ENCODE measurements at places on chromosomes 12 and 14.
A peak's percentile ranks its signal among the peaks of the same experiment; 100 is the strongest.

DNA sequence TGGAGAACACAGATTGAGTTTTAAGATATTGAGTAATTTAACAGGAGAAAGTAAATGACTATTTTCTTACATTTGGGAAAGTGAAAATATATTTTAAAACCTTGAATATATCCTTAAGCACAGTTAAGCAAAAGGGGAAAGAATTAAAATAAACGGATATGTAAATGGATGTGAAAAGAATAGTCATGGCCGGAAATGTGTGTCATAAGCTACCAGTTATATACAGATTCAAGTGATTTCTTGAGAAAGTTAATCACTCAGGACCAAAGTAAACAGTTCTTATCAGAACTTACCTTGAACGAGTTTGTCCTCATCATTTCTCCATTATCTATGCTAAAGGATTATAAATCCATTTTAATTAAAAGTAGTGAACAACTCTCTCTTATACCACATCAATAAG, 33.4 kb downstream of the C12orf75 start:
- DNase-seq = no peak

DNA sequence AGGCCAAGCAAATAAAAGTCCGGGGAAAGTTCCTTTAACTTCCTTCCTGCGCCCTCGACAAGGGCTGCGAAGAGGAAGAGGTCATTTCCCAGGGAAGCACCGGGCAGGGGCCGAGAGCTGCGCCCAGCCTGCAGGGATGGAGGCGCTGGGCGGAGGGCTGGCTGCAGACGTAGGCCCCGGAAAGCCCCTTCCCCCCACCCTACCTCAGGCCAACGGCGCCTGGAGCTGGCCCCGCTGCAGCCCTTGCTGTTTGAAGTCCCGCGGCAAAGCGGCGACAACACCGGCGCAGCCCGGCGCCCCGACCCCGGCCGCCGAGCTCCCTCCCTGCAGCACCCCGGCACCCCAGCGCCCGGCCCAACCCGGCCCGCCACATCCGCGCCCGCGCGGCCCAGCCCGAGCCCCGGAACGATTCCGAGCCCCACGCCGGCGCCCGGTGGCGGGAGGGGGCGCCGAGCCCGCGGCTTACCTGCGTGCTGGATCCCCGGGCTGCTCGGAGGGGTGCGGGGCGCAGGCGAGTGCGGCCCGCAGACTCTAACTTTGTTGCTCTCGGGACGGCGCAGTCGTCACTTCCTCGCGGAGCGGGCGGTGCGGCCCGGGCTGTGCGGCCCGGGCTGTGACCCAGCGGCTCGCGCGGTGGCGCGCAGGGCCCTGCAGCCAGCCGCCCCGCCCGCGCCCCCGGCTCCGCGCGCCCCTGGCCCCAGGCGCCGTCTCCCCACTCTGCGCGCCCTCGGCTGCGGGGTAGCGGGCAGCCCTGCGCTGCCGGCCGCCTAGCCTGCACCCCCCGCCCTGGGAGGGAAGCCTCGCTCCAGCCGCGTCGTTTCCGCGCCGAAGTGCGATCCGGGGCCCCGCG, 64.8 kb upstream of the PTGR2 start:
- no peak for DNase-seq

GRCh38 chr12:52873832-52874572, 25.2 kb upstream of the KRT78 start:
- no peak for DNase-seq

GRCh38 chr12:1282670-1283315, 291.8 kb downstream of the ERC1 start:
- DNase-seq = no peak

- DNase-seq = no peak
These were observed 51.8 kb upstream of the NUAK1 start for GRCh38 chr12:106190581-106190980.

DNA sequence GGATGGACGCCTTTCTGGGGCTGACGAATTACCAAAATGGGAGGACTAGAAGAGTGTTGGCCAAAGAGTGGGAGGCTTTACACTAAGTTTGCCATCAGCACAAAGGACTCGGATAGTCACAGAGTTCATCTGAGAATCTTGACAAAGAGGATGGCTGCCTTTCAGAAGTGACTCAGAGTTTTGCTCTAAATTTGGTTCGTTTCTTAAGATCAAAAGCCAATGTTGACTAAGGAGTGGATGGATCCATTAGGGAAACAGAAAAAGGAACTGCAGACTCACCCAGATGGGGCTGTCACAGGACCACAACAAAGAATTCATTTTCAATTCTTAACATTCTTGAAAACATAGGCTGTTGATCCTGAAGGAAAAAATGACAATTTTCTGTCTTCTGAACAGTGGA, 81.3 kb upstream of the DUSP6 start:
- no peak for DNase-seq

DNA sequence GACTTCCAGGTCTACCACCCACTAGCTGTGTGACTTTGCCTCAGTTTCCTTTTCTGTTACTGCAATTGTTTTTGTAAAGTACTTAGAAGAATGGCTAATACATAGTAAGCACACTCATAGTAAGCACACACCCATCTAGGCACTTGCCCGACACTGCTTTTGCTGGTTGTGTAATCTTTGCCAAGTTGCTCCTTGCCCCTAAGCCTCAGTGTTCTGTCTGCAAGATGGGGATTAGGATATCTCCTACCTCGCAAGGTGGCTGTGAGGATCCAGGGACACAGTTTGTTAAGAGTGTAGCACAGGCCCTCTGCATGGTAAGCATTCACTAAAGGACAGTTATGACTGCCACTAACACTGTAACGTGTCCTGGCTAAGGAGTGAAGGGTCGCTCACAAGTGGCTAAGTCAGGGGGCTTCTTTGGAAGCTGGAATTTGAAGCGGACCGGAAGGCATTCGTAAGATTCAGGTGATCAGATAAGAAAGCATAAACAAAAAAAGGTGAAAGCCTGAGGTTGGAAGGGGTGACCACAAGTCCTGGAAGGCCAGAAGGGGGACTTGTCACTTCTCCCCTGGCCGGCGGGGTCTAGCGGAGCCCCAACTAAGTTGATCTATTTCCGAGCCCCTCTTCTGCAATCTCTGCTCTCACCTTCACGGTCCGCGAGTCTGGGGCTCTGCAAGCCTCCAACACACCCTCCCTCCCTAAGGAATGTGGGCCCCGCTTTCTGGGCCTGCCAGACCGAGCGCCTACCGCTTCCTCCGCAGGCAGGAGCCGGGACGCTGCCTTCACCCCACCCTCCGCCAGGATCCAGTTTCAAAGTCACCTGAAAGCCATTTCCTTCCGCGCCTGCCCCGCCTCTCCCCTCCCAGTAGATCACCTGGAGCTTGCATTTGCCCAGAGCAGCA, 1.5 kb upstream of the PLEKHG3 start:
- DNase-seq = no peak

- DNase-seq = no peak
These were observed 123.0 kb downstream of the ARID2 start for GRCh38 chr12:45852508-45852907.

DNA sequence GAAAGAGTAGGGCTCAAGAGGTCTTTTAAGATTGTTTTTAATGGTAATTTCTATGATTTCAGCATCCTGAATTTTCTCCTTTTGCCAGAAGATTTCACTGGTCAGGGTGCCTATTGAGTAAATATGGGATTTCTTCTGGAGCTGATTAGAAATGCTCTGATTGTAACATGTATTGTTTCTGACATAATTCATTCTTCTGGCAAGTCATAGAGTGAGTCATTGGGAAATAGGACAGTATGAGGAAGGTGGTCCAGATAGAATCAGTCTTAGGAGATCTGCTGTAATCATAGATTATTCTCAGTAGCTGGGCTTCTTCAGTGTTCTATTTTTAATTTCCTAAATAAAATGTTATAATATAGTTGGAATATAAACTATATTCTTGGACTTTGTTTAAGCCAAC, 182.0 kb upstream of the NAV3 start:
- no peak for DNase-seq

DNA sequence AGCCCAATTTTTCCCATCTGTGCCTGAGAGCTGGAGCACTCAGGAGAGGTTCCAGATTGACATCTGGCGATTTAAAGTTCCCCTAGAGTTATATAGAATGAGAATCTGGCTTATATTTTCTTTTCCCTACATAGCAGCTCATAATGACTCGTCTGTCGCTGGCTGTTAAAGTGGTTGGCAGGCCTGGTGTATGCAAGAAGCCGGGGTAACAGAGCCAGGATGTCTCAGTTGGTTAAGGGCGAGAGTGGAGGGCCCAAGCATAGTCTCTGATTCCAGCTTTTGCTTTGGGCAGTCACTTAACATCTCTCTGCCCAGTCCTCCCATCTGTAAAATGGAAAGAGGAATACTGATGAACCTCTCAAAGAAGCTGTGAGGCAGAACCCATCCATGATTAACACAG, 751.6 kb downstream of the NOVA1 start:
- DNase-seq = no peak

GRCh38 chr14:105430565-105430964, 10.9 kb downstream of the MTA1 start:
- no peak for DNase-seq

- DNase-seq = no peak
These were observed 132.3 kb upstream of the CRY1 start for GRCh38 chr12:107225635-107226034.

DNA sequence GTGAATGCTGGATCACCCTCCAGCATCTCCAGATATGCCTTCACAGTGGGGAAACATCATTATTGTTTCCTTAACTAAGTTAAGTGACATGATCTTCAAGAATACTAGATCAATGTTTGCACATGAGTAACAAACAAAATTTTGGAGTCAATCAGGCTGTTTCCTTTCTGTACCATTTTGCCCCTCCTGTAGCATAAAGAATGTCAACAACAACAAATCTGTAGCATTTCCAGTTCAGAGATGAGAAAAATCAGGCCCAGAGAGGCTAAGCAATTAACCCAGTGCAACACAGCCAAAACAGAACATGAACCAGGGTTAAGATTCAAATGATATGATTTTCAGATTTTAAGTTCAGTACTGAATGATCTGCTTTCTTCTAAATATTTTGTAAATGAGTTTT, 31.7 kb downstream of the SRRM4 start:
- DNase-seq = no peak

- no peak for DNase-seq
These were observed 34.6 kb upstream of the NFKBIA start for GRCh38 chr14:35438910-35439713.

- DNase-seq = no peak
These were observed 1322.1 kb downstream of the TMEM121 start for GRCh38 chr14:106848330-106849121.

GRCh38 chr12:103197725-103198388, 240.4 kb downstream of the ASCL1 start:
- DNase-seq = no peak

- peak; percentile 60 for DNase-seq
These were observed 1.6 kb upstream of the CDKN1B start for GRCh38 chr12:12715459-12716150.

GRCh38 chr12:98911396-98911795, 266.3 kb downstream of the APAF1 start:
- DNase-seq = no peak

DNA sequence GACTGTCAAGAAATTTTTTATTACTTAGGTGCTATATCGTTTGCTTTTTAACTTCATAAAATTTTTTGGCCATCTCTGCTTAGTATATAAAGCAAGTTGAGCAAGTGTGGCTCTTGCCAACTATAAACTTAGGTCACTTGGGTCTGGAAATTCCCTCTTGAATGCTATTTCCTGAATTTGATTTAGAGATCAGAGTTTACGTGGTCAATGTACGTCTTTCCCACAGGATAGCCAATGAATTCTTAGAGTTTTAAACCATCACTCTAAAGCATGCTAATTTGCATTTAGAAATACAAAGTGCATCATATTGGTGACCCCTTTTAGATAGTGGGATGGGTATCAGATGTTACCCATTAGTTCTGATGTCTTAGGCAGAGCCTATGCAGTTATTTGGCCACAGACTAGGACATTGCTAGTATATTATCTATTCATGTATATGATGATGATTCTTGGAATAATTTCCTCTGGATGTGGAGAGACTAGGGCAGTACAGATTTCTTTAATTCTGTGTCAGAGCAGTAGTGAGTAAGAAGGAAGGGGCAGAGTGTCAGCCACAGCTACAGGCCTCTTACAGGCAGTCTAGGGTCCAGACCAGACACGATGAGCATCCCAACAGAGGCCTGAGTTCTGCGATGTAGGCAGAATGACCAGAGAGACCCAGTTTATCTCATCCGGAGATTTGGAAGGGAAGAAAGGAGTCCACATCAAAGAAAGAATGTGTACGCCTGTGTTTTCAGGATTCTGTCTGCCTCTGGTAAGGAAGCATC, 30.3 kb downstream of the SCN8A start:
- no peak for DNase-seq

GRCh38 chr14:91899806-91900205, 32.5 kb upstream of the TC2N start:
- no peak for DNase-seq

DNA sequence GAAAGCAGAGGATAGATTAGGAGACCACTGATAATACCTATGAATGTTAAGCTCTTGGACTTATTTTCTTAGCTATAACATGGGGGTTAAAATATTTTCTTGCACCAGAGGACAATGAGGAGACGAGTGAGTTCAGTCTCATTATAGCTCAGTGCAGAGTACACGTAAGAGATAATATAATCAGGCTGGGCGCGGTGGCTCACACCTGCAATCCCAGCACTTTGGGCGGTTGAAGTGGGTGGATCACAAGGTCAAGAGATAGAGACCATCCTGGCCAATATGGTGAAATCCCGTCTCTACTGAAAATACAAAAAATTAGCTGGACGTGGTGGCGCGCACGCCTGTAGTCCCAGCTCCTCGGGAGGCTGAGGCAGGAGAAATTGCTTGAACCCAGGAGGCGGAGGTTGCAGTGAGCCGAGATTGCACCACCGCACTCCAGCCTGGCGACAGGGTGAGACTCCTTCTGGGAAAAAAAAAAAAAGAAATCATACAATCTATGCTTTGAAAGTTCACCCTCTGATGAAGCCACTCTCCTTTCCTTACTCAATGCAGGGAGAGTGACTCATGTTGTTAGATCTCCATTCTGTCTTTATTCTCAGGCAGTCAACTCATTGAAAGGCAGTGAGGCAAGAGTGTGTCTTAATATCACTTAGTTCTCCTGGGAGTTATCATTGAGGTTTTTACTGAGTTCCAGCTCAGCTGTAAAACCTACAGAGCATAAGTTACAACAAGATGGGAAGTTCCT, 134.2 kb downstream of the SYNE2 start:
- DNase-seq = no peak

DNA sequence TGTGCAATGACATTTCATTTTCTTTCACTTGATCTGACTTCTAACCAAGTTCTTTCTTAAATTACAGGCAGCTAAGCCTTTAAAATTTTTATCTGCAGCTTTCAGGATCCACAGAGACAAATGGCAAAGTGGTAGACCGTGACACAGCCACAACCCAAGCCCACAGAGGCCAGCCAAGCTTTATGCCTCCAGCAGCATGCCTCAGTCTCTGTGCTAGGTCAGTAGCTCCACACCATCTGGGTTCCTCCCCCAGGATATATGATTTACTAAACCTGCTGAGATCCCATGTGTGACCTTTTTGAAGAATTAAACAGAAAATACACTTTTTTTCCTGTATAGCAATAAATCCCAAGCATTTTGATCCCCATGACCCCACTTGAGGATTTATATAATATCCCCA, 290.4 kb upstream of the CAND1 start:
- no peak for DNase-seq

- no peak for DNase-seq
These were observed 15.6 kb downstream of the CNOT2 start for GRCh38 chr12:70258605-70259403.
